Left ventricle myocardium inferior (tissue), 1 donor: ENCODE measurements at places on chromosomes 5 and 9.

- DNase-seq = no peak
These were observed 69.5 kb downstream of the ACTL7B start for GRCh38 chr9:108786322-108786721.

DNA sequence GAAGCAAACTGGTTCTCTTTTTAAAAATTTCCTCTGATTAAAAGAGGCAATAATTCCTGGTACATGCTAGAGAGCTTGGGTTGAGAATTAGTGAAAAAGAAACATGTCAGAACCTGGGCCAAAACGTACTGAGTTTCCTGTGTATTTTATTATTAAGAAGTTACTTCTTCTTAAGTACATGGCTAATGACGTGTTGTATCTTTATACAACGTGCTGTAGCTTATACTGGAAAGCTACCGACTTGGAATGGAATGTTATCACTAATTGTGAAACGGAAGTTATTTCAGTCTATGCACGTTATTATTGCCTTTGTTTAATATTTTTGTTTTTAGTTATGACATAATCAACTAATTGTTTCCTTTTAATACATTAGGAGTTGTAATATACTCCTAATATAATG, 43.1 kb downstream of the ZNF366 start:
- no peak for DNase-seq

DNA sequence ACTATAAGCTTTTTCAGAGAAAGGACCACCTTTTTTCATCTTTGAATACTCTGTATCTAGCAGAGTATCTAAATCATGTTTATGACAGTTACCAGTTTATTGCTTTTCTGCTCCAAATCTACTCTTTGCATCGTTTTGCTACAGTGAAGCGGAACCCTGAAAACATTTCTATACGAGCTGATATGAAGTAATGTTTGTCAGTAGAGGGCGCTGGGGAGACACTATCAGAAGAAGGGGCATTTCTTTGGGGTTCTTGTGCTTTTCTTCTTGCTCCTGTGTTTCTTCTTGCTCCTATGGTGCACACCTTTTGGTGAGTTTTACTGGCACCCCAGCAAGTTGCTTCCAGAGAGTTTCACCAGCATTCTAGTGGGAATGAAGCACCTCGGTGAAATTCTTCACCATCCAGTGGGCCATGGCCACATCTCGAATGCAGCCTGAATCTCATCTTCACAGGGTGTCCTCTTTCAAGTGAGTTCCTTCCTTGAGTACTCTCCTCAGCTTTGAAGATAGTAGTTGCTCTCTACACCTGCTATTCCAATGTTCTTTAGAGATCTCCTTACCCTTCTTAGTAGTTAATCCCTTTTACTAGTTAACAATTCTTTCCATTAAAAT, 98.4 kb downstream of the FGF1 start:
- no peak for DNase-seq

DNA sequence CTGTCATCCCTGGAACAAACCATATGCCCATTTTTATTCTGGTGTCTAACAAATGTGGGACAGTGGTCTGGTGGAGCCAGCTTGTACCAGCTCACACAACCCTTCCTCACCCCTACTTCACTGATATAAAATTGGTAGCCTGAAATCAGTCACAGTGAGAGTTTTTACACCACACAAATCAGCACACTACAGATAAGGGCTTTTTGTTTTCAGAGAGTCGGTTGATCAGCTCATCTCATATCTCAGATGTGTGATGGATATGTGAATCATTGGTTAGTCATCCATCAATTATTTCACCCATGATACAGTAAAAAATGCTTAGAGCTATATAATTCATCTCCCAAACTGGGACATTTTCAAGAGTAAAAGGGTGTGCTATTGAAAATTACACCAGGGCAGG, 529.2 kb downstream of the EBF1 start:
- no peak for DNase-seq

- DNase-seq = no peak
These were observed 23.1 kb upstream of the TARS1 start for GRCh38 chr5:33417632-33418031.

GRCh38 chr5:38297830-38298608, 39.7 kb downstream of the EGFLAM start:
- no peak for DNase-seq

- DNase-seq = no peak
These were observed 799.9 kb upstream of the TYRP1 start for GRCh38 chr9:11893331-11893730.

DNA sequence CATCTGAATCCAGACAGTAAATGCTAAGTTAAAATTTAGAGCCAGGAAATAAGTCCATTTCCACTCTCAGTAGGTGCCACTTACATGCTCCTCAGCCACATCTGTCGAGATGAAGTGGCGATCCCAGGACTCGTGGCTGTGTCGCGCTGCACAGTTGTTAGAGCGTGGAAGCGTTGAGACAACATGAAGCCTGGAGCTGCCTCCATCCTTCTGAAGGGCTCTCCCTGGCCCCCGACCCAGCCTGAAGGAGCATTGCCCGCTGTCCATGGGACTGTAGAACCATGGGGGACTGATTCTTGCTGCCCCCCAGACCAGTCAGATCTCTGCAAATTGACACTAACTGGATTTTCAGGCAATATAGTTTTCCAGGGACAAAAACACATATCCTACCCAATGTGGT, 58.9 kb downstream of the IRX1 start:
- DNase-seq = no peak

DNA sequence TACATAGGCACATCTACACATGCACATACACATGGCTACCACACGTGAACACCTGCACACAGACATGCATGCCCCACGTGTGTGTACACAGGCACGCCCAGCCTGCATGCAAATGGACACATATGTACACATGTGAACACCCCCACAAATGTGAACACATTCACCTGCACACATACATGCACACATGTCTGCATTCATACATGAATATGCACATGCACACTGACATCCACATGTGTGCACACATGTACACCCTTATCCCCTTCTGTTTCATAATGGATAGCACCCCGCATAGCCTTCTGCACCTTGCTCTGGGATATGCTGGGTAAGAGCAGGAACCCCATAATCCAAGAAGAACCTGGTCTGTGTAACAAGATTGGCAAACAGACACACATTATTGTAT, 66.2 kb downstream of the WNK2 start:
- no peak for DNase-seq

DNA sequence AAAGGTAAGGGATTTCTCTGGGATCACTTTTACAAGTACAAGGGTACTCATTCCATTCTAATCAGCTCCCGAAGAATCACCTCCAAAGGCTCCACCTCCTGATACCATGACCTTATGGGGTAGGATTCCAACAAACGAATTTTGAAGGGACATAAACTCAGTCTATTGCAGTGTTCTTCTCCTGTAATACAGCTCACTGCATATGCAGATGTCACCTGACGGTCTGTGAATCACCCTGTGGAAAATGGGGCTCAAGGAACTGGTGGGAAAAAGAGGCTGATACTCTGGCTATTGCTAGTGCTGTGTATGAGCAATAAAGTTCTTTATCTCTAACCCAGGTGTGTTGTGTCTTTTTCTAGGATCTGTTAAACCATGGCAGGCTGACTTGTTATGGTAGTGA, 42.4 kb upstream of the CCDC112 start:
- no peak for DNase-seq

DNA sequence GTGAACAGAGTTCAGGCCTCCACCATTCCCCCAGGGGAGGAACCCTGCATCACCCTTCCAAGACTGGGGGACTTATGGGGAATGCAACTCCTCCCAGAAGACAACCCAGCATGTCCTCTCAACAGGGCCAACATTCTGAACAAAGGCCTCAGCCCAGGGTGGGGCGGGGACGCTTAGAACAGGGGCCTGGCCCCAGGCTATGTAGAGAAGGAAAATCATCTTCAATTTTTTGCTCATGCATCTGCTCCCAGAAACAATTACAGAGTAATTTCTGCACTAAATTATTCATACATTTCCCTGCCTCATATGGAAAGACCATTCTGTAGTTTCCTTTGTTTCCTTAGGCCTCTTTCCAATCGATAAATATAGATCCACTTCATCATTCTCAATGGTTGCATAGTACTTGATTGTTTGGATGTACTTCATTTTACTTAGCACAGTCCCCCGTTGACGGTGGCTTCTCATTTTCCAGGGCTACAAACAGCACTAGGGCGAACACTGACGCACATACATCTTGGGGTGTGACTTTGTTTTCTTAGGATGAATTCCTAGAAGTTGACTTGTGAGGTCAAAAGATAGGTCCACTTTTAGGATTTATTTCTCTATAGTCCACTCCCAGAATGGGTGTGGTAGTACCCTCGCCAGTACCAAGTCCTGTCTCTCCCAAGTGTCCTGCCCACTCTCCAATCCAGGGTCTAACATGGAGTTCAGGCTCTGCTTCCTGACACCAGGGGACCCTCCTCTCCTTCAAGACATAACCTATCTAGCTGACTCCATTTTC, 27.2 kb upstream of the SMU1 start:
- no peak for DNase-seq

GRCh38 chr5:15142458-15142857, 270.9 kb upstream of the ANKH start:
- DNase-seq = no peak

DNA sequence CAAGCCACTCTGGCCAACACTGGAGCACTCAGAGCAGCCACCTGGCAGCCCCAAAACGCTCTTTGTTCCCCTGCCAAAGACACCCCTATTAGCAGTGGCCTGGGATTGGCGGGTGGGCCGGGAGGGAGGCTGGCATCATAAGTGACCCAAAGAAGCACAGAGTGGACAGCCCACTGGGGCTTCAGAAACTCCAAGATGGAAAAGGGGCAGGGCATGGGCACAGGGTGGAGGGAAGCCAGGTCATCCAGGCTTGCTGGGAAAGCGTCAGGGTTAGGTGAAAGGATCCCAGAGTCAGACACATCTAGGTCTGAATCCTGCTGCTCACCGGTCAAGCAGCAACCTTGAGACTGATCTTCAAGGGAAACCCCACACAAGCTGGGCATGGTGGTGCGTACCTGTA, 14.8 kb downstream of the EEIG1 start:
- no peak for DNase-seq

DNA sequence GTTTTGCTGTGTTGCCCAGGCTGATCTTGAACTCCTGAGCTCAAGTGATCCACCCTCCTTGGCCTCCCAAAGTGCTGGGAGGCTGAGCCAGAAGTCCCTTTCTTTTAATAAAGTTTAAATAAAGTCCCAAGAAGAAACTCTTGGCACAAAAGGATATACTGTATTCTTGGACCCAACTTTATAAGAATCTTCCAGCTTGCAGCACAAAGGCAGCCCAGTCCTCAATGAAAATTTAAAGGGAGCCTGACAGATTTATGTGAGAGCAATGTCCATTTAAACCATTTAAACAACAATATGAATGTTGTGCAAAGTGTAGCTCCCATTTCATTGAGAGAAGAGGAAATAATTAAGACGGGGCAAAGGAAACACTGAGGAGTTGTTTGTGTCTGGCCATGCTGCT, 217.0 kb downstream of the DOCK8 start:
- no peak for DNase-seq

DNA sequence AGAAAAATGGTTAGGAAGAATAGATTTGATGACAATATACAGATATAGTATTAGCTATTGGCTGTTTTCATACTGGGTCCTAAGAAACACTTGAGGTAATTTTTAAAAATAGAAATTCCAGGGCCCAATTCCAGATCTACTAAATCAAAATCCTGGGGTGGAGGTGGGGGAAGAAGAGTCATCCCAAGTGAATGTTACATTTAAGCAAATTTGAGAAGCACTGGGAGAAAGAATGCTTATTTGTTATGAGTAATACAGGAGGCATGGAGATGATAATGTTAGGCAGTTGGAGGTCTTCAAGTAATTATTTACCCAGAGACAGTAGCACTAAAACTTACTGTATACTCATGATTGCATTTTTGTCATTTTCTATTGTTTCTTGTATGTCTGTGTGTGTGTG, 93.0 kb upstream of the DAB2 start:
- DNase-seq = no peak

DNA sequence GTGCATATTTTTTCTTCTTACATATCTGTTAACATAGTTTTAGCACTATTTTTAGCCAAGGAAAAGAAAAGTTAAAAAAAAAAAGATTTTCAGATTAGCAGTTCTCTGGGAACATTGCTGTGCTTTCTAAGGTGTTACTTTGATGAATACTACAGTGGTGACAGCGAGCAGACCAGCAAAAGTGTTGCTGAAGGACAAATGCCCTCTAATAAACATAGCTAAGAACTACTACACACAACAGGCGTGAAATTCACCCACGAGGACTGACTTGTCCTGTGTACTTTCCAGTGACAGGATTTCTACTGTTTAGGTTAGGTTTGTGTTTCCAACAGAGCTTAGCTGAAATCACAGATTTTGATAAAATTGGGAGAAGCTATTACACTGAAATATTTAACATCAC, 153.8 kb downstream of the HCN1 start:
- DNase-seq = no peak

DNA sequence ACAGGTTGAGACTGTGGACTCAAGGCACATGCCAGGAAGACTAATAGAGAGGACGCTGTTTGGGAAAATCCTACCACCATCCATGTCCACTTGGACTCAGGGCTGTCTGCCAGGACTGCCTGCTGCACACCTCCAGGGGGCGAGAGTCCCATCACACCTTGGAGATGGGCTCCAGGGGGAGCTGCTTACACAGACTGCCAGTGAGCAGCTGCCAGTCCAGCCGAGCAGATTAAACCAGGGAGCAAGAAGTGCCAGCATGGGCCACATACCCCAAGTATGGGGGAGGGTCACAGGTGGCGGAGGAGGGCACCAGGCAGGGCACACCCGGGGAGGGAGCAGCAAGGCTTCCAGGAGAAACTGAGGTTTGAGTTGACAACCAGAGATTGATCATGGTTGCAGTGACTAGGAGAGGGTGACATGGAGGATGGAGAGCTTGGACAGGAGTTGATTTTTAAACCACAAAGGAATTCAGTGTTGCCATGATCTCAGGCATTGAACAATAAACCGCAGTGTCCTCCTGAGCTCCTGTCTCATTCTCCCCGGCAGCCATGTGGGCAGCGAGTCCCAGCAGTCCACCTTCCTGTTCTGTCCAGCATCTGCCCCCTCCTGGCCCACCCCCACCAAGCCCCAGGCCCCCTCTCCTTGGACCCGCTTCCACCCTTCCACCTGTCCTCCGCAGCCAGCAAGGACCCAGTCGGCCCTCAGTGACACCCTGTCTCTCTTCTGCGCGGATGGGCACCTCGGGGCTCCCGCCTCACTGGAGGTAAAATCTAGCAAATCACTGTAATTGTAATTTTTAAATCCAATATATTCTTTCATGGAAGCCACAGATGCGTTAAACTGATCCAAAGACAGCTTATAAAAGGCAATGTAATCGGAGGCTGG, 3.1 kb upstream of the VAV2 start:
- no peak for DNase-seq

DNA sequence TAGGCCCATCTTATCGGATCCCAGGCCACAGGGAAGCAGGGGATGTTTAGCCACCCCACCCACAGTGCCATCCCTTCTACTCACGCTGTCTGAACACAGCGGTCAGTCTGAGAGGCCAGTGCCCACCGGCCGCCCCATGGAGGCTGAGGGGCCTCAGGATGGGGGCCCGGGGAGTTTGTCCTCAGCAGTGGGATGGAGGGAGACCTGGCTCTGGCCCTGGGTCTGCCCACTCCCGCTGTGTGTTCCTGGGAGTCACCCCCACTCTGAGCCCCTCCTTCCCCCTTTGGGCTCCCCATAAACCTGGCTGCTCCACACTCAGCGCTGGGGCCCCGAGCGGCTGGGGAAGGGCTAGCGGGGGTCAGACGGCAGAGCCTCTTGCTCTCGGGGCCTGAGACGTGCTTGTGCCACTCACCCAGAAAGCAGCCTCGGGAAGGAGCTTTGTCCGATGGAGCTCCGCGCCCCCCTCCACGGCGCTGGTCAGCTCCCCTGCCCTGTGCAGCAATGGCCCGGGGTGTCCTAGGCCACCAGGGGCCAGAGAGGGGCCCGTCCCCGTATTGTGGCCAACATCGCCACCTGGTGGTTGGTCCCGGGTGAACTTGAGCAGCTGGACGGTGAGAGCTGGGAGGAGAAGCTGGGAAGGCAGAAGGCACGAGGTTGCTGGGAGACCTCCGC, 10.9 kb upstream of the LAMC3 start:
- DNase-seq = peak; percentile 68
